Thyroid gland (tissue), 4 donors: ENCODE measurements at places on chromosomes 5 and 9. TPM values are rescaled to one million over a fixed set of nuclear protein-coding genes. Genes with fewer than 3 reads are reported as not detected.

DNA sequence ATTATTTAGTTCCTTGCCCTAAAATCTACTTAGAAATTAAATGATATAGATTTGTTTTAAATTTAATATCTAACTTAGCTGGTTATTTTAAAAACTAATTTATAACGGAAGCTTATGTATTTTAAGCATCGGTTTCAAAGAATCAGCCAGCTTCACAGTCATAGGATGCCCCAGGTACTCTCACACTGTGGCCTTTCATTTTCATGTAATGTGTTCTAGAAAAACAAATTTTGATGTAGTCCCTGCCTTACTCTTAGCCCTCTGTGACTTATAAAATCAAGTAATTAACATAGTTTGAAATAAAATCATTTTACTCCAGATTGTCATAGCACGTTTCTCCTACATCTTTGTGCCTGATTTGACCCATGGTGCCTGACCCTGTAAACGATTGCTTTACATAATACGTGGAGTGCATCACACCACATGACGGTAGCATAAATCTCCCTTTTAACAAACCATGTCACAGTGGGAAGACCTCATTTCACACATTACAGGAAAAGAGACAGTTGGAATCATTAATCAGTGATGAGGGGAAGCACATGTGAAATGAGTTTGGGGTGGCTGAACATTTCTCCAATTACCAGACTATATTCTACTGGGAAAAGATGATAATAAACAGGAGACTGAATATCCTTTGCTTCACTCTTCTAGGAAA is 731.5 kb upstream of the CDH9 start:
- DNase-seq = no peak
- no peak overlapping the region for H3K4me3 ChIP-seq
- H3K36me3 ChIP-seq = no peaks in the 10 kb centered on the region

GRCh38 chr5:6858419-6858818 is 145.2 kb downstream of the TENT4A start:
- no peaks in the 10 kb centered on the region for H3K27me3 ChIP-seq
- H3K27ac ChIP-seq = no peak overlapping the region
- H3K4me1 ChIP-seq = no peaks in the 10 kb centered on the region
- no peak for DNase-seq
- no peaks in the 10 kb centered on the region for H3K36me3 ChIP-seq

- peaks cover 21% of the 10 kb centered on the region for H3K4me1 ChIP-seq
- no peak overlapping the region for H3K4me3 ChIP-seq
- no peak overlapping the region for H3K27ac ChIP-seq
- DNase-seq = peak; percentile 41
- no peaks in the 10 kb centered on the region for H3K36me3 ChIP-seq
- H3K27me3 ChIP-seq = no peaks in the 10 kb centered on the region
Measured at GRCh38 chr9:108664309-108665255, 191.2 kb downstream of the ACTL7B start.

DNA sequence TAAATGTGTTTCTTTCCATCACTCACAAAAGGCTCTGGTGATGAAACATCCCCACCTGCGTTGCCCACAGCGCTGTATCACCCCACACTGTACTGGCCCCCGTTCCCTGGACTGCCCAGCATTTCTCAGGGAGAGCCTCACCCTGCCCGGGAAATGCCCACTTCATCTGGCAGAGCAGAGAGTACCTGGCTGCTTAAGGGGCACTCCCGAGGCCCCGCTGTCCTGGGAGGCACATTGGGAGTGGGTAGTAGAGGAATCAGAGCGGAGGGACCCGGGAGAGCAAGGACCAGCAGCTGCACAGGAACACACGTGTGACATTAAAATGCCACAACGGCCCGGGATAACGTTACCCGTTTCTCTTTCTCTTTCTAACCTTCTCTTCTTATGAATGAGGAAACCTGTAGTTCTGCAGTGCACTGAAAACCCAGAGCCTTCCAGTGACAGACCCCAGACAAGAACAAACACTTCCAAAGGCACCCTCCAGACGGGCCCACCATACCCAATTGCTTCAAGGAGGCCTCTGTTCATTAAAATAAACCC is 110.0 kb downstream of the ROR2 start:
- H3K4me1 ChIP-seq = peaks cover 33% of the 10 kb centered on the region
- DNase-seq = no peak
- no peak overlapping the region for H3K4me3 ChIP-seq
- H3K27ac ChIP-seq = no peak overlapping the region
- H3K36me3 ChIP-seq = no peaks in the 10 kb centered on the region

DNA sequence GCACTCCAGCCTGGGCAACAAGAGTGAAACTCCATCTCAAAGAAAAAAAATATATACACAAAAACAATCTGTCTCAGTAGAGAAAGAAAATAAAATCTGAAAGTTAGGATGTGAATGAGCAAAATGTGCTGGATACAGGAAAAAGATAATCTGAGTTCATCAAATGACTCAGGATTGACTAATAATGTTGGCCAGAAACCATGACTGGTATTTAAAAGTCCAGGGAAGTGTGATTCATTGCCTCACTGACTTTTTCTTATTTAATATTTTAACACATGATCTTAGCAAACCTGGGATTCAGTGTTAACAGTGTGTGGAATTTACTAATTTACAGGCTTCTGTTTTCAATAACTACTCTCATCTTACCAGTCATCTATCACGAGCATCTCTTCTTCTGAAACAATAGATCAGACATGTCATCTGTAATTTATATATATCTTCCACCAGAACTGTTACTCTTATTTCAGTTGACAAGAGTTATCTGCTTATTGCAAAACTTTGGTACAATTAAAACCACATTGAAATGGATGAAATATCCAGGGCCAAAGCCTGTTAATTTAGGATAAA is 256.7 kb downstream of the CDH12 start:
- H3K27me3 ChIP-seq = no peaks in the 10 kb centered on the region
- DNase-seq = no peak
- H3K4me3 ChIP-seq = no peak overlapping the region
- no peak overlapping the region for H3K27ac ChIP-seq

- no peaks in the 10 kb centered on the region for H3K27me3 ChIP-seq
- H3K4me1 ChIP-seq = no peaks in the 10 kb centered on the region
Measured at GRCh38 chr9:122386311-122386872, 15.6 kb downstream of the PTGS1 start.

- DNase-seq = no peak
- H3K4me1 ChIP-seq = no peaks in the 10 kb centered on the region
- no peak overlapping the region for H3K4me3 ChIP-seq
- H3K27me3 ChIP-seq = no peaks in the 10 kb centered on the region
- H3K36me3 ChIP-seq = no peaks in the 10 kb centered on the region
Measured at GRCh38 chr5:68484307-68485068, 268.9 kb downstream of the PIK3R1 start.

DNA sequence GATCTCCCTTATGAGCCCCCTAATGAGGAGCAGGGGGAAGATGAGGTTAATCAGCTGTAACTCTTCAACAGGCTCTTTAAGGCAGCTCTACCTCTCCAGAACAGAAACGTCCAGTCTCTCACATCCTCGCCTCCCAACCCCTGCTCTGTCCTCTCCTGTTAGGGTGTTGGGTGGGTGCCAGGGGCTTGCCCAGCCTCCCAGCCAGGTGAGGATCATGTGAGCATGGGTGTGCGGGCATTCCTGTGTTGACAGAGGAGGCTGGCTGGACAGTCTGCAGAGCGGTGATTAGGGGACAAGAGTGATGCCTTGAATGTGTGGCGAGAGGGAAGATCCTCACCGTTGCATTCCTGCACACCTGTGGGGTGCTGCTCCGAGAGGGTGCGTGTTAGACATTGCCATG is 51.7 kb downstream of the CCDC180 start:
- peaks cover 18% of the 10 kb centered on the region for H3K4me1 ChIP-seq
- H3K36me3 ChIP-seq = no peaks in the 10 kb centered on the region
- peak; percentile 94 for DNase-seq

GRCh38 chr9:2639786-2640185 is 18.2 kb downstream of the VLDLR start:
- H3K4me3 ChIP-seq = no peak overlapping the region
- no peaks in the 10 kb centered on the region for H3K27me3 ChIP-seq
- no peak for DNase-seq
- H3K36me3 ChIP-seq = peaks cover 14% of the 10 kb centered on the region
- no peak overlapping the region for H3K27ac ChIP-seq

DNA sequence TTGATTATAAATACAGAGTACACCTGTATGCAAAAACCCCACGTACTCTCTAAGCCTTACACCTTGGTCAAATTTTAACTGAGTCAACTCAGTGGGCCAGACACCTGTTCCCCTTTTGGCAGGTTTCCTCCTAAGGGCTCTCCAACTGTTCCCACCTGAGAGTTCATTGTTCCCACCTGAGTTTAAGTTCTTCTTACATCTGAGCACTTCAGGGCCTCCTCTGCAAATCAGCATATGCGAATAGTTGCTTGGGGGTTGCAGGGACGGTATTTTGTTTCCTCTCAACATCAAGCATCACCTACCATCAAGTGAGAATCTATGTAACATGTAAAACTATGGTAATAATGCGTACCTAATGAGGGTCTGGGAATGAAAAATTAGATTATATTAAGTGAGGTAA is 300.0 kb downstream of the PIK3R1 start:
- H3K27me3 ChIP-seq = no peaks in the 10 kb centered on the region
- H3K27ac ChIP-seq = no peak overlapping the region
- H3K4me1 ChIP-seq = no peaks in the 10 kb centered on the region
- no peak for DNase-seq
- H3K36me3 ChIP-seq = no peaks in the 10 kb centered on the region

- H3K27ac ChIP-seq = no peak overlapping the region
- no peak overlapping the region for H3K4me3 ChIP-seq
- H3K4me1 ChIP-seq = peaks cover 14% of the 10 kb centered on the region
- no peak for DNase-seq
- H3K27me3 ChIP-seq = no peaks in the 10 kb centered on the region
Measured at GRCh38 chr9:95461448-95462248, 55.1 kb downstream of the PTCH1 start.

GRCh38 chr5:80048084-80048780 is 13.1 kb downstream of the THBS4 start:
- H3K36me3 ChIP-seq = no peaks in the 10 kb centered on the region
- H3K4me1 ChIP-seq = no peaks in the 10 kb centered on the region
- H3K4me3 ChIP-seq = no peak overlapping the region
- no peak overlapping the region for H3K27ac ChIP-seq
- DNase-seq = no peak
- no peaks in the 10 kb centered on the region for H3K27me3 ChIP-seq

DNA sequence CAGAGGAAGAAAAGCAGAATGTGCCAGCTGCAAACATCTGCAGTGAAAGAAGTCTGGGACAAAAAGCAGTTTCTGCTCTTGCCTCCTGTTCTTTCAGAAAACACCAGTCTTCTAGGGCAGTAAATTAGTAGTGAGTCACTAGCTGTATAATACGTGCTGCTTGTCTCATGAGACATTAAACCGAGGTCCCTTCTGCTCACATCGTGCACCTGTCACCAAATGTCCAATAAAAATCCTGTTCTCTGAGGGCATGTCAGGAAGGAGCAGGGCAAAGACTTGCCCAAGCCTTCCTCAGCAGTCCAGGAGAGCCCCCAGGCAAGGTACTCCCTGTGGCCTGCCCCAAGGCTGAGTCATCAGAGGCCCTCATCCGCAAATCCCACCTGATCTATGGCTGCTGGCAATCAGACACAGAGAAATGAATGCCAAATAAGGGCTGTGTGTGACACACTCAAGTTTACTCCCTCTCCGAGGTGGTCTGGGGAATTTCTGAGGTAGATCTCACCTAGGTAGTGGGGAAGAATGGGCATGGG is 255.3 kb upstream of the SMARCA2 start:
- no peaks in the 10 kb centered on the region for H3K27me3 ChIP-seq
- no peaks in the 10 kb centered on the region for H3K36me3 ChIP-seq
- H3K27ac ChIP-seq = no peak overlapping the region
- no peaks in the 10 kb centered on the region for H3K4me1 ChIP-seq

DNA sequence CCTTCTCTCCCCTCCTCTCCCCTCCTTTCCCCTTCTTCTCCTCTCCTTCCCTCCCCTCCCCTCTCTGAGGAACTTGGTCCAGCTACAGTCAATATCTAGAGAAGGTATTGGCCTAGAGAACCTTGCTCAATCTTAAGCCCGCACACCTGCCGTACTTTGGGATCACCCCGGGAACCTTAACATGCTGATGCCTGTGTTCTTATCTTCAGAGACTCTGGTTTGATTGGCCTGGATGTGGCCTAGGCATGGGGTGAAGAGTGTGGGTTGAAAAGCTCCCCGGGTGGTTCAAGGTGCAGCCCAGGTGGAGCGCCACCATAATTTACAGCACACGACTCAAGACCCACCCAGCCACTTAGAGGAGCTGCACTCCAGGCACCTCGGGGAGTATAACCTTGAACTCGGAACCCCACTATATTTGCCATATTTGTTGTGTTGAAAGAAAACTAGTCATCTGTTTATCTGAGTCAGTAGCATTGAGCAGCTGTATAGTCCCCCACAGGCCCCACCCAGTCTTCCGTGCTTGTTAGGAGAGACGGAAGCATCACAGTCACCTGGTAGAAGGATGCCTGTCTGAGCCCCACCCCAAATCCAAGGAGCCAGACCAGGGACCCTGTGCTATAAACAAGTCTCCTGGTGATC is 14.4 kb upstream of the PHF19 start:
- no peak overlapping the region for H3K27ac ChIP-seq
- no peaks in the 10 kb centered on the region for H3K36me3 ChIP-seq
- no peaks in the 10 kb centered on the region for H3K27me3 ChIP-seq
- DNase-seq = no peak
- no peak overlapping the region for H3K4me3 ChIP-seq

DNA sequence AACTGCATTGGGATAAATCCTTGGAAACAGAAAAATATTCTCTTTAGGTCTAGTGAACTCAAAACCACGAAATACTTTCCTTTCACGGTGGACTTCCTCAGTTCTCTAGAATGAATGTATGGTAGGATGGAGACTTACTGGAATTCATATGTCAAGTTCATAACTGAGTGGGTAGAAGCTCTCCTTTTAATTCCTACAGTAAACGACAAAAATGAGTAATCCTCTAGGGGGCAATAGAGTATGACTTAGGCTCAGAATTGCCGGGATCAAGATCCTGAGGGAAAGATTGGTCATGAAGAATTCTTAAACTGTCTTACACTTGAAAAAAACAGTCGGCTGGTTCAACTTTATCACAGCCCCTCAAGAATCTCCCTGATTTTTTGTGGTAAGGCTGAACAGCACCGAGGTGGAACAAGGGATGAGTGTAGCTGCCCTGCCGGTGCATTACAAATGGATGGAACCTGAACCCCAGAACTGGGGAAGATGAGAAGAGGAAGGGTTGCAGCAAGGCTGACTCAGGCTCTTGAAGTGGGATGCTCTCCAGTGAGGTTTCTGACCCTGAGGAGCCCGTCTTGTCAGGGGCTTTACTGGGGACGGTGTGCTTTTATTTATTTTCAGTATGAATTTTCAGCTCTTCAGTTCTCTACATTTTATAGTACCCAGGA is 14.0 kb upstream of the LOX start:
- H3K4me3 ChIP-seq = no peak overlapping the region
- H3K27me3 ChIP-seq = no peaks in the 10 kb centered on the region
- H3K36me3 ChIP-seq = no peaks in the 10 kb centered on the region

Gene BICD2
- total RNA-seq = 33.3 TPM

Gene PCDHGA11
- 8.1 TPM for total RNA-seq

Gene LCN9
- total RNA-seq = not detected

Gene CCDC171
- total RNA-seq = 6.2 TPM

Gene STK32A
- total RNA-seq = 2.5 TPM

Gene SLC6A7
- total RNA-seq = not detected
